ENCODE measurements at places on chromosomes 11 and 22. TPM values are rescaled to one million over a fixed set of nuclear protein-coding genes. Genes with fewer than 3 reads are reported as not detected.

GRCh38 chr11:94747601-94748041, 20.5 kb upstream of the AMOTL1 start:
- no peak overlapping the region for H3K27ac ChIP-seq
- H3K36me3 ChIP-seq = no peaks in the 10 kb centered on the region
- no peak overlapping the region for H3K4me3 ChIP-seq
- no peaks in the 10 kb centered on the region for H3K4me1 ChIP-seq

PRR5L gene
- 25.8 TPM for total RNA-seq

DNA sequence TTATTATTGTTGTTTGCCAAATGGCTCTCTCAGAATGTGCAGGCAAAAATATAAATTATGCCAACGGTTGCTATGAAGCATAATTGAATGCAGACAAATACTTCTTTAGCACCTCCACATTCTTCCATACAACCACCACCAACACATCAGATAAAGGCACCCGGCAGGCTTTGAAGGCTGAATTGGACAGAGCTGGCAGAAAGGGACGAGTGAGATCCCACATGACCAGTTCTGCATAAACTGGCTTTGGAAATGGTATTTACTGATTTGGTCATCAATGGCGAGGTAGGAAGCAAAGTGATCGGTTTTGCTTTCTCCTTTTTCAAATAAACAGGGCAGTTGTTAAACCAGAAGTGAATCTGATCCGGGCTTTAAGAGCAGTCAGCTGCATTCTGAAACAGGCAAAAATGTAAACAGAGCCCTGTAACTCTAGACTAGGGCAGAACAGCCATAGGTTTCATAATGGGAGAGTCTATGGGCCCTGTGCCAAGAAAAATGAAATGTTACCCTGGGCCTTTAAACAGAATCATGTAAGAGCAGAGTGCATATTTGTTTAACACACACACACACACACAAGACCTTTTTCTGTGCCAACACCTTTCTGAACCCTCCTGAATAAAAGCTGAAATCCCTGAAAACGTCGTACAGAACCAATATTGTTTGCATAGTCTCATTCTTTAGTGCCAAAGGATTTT, 97.7 kb downstream of the MPPED2 start:
- DNase-seq = no peak
- no peaks in the 10 kb centered on the region for H3K27me3 ChIP-seq
- H3K4me3 ChIP-seq = no peak overlapping the region
- no peak overlapping the region for H3K27ac ChIP-seq
- H3K4me1 ChIP-seq = no peaks in the 10 kb centered on the region

DNA sequence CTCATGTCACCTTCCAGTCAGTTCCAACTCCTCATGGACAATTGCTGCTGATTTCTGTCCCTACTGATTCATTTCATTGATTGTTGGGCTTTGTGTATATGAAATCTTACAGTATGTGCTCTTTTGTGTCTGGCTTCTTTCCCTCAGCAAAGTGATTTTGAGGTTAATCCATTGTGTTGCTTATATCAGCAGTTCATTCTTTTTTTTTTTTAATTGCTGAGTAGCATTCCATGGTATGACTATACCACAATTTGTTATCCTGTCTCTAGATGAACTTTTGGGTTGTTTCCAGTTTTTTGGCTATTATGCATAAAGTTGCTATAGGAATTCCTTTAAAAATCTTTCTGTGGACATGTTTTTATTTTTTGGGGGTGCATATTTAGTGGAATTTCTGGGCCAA, 59.9 kb downstream of the NXPE1 start:
- no peak overlapping the region for H3K27ac ChIP-seq
- DNase-seq = no peak
- no peaks in the 10 kb centered on the region for H3K27me3 ChIP-seq
- H3K36me3 ChIP-seq = no peaks in the 10 kb centered on the region
- no peak overlapping the region for H3K4me3 ChIP-seq
- H3K4me1 ChIP-seq = no peaks in the 10 kb centered on the region

- DNase-seq = no peak
- H3K27ac ChIP-seq = no peak overlapping the region
- H3K4me3 ChIP-seq = no peak overlapping the region
- no peaks in the 10 kb centered on the region for H3K4me1 ChIP-seq
These were observed 28.7 kb downstream of the AMOTL1 start for GRCh38 chr11:94796863-94797262.

PARVA gene
- total RNA-seq = 0.73 TPM

- no peaks in the 10 kb centered on the region for H3K27me3 ChIP-seq
- no peak overlapping the region for H3K4me3 ChIP-seq
- no peaks in the 10 kb centered on the region for H3K4me1 ChIP-seq
- DNase-seq = no peak
- H3K36me3 ChIP-seq = no peaks in the 10 kb centered on the region
- H3K27ac ChIP-seq = no peak overlapping the region
These were observed 53.4 kb upstream of the PARVG start for GRCh38 chr22:44127356-44127755.
